Fibroblast of villous mesenchyme (primary cell): ENCODE measurements at places on chromosomes 3 and 15.

DNA sequence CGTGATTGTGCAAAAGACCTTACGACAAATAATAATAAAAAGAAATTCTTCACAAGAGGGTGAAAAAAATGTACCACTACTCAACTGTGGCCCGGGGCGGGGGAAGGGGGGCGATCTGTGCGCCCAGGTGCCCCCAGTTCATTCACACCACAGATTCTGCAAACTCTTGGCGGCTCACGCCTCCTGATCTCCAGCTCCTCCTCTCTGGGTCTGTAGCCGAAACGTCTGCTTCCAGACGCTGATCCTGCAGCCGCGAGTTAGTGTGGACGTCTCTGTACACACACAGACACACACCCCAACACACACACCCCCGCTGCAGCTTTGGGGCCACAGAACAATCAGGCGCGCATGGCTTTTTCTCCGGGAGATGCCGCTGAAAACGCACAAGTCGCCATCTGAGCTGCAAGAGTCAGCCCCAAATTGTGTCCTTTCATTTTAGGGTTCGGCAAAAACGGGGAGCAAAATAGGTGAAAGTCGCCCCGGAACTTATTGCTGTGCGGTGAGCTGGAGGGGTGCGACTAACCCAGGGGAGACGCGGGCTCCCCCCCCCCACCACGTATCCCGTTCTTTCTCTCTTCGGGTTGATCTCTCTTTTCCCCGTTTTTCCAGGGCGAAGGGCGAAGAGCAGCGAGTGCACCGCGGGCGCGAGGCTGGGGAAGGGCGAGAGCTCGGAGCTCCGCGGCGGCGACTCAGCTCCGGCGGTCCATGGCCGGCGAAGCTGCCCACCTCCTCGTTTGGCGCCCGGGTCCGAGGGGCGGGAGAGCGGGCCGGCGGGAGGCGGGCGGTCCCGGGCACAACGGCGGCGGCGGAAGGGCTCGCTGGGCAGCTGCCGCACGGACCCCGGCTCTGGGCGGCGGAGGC lies 505 bp upstream of the WNT5A start:
- peak; percentile 78 for DNase-seq

DNA sequence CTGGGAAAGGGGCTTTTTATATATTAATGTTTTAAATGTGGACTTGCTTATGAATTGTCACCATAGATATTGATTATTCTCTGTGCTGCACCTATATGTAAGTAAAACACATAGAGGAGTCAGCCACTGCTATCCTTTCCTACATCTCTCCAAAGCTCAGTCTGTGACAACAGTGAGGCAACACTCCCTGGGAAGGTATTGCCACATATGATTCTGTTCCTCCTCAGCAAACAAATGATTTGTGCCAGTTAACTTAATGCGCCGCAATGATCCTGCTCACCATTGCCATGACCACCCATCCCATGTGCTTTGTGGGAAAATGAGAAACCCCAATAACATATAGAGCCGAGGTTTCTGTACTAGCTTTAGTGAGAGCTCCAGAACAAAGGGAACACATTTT lies 75.1 kb upstream of the FBN1 start:
- peak; percentile 28 for DNase-seq

DNA sequence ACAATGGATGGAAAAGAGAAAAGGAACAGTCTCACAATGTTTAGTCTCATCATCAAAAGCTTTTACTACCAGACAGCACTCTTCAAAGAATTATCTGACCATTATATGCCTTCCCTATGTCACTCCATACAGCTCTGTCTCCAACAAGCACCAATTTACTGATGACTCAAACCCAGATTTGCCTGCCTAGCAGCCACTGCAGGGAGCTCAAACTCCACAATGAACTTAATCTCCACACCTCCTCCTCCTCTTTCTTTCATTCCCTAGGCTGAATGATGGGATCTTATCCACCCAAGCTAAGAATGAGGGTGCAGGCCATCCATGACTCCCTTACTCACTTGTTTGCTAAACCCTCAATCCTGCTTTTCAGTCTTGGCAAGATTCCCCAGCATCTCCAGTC lies 45.5 kb downstream of the NBEAL2 start:
- DNase-seq = no peak

- DNase-seq = no peak
These were observed 152.8 kb downstream of the CHDH start for GRCh38 chr3:53693451-53693850.
